Lung (tissue), 17 donors: ENCODE measurements at places on chromosomes 3 and 15. TPM values are rescaled to one million over a fixed set of nuclear protein-coding genes. Genes with fewer than 3 reads are reported as not detected.

Gene GOLGA8T
- total RNA-seq, result 0.80 TPM

Gene SLC26A6
- total RNA-seq, result 24.5 TPM

Gene PAQR5
- 2.3 TPM for total RNA-seq

Gene ANKRD63
- total RNA-seq, result not detected

Gene IL1RAP
- total RNA-seq, result 28.6 TPM

Gene FAM107A
- total RNA-seq, result 4.2 TPM

Gene IDH3A
- 83.2 TPM for total RNA-seq

DNA sequence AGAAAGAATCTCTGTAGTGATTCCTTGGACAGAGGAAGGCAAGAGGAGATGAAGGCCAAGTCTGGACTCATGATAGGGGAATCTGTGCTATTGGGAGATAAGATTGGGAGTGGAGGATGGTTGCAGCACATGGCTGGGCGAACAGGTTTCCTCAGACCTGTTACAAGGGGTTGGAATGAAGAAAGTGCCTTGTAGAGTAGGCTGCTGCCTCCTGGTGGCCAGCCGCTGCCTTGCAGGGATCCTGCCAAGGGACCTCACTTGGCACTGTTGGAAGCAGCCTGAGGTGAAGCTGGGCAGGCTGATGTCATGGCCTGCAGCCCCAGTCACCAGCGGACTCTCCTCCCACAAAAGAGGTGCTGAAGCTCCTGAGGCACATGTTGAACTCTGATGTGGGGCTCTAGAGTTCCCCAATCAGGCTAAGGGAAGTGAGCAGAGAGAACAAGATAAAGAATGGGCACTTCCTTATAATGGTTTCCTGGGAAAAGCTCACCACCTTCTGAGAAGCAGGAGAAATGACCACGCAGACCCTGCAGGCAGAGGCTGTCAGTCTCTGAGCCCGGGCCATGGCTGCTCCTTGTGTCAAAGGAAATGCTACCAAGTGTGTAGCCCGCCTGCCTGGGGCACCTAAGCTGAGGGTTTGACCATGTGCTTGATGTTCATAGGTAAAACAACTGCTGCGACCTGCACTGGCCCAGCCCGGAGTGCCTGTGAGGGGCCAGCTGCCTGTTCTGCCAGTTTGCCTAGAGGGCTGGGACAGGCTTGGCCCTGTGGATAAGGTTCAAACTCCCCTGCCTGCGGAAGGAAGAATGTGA is 1.6 kb upstream of the TEX264 start:
- no peak overlapping the region for H3K27ac ChIP-seq
- H3K27me3 ChIP-seq, result no peaks in the 10 kb centered on the region
- no peak overlapping the region for H3K4me3 ChIP-seq
- DNase-seq, result peak; percentile 85

GRCh38 chr15:65856821-65857455 is 12.4 kb upstream of the RAB11A start:
- no peaks in the 10 kb centered on the region for H3K36me3 ChIP-seq
- no peaks in the 10 kb centered on the region for H3K27me3 ChIP-seq
- no peak overlapping the region for H3K27ac ChIP-seq
- DNase-seq, result peak; percentile 43

GRCh38 chr3:127848131-127849129 is 26.1 kb upstream of the MGLL start:
- no peak overlapping the region for H3K4me3 ChIP-seq
- H3K36me3 ChIP-seq, result no peaks in the 10 kb centered on the region
- H3K4me1 ChIP-seq, result no peaks in the 10 kb centered on the region
- peak; percentile 50 for DNase-seq

Gene MAPK6
- total RNA-seq, result 39.8 TPM

Gene IQCF5
- total RNA-seq, result not detected

Gene MINAR1
- 0.37 TPM for total RNA-seq

Gene ZNF445
- total RNA-seq, result 16.3 TPM

DNA sequence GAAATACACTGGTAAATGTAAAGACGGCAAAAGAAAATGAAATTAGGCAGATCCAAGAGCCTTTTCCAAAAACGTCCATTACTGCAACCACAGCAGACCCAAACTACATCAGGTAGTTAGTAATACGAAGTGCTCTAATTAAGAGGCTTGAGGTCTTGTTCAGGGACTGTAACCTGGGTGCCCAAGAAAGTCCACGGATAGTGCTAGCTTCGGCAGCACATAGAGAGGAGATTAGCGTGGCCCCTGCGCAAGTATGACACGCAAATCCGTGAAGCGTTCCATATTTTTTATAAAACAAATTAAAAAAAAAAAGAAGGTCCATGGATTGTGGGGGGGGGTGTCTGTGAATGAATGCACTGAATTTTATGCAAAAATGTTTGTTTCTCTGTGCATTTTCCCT is 1.4 kb downstream of the COPB2 start:
- H3K27me3 ChIP-seq, result no peaks in the 10 kb centered on the region
- no peak overlapping the region for H3K27ac ChIP-seq
- H3K36me3 ChIP-seq, result no peaks in the 10 kb centered on the region
- H3K4me3 ChIP-seq, result no peak overlapping the region
- no peak for DNase-seq

GRCh38 chr3:877001-877400 is 215.8 kb upstream of the CNTN6 start:
- DNase-seq, result no peak
- H3K4me3 ChIP-seq, result no peak overlapping the region
- H3K36me3 ChIP-seq, result no peaks in the 10 kb centered on the region

DNA sequence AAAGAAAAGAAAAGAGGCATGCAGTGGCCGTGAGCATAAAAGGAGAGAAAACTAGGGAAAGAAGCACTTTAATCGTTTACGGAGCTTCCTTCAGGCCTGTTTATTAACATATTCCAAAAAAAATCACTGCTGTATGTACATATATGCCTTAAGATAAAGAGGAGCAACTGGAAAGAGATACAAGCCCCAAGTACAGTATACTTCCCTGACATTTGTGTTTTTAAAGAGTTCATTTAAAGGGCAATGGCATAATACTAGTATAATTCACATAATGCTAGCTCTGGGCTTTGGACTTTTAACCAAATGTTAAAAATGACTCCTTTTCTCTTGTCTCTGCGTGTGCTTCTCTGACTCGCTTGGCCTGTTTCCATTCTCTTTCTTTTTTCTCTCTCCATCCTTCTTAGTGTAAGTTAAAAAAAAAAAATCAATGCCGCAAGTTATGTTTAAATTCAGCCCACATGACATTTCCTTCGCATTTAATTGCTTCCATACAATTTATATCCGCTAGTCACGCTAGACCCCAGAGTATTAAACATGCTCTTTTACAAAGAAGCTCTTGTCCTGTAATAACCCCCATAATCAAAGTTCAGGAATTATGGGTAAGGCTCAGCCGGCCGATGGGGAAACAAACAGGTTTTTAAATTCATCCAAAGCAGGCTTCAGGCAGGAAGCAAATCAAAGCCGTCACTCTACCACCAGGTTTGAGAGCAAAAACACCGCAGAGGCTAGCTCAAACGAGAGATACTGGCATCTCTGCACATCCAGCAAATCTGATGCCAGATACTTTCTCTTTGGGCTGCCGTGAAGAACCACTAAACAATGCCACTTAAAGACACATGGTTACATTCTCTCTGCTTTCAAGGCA is 19.4 kb downstream of the WWTR1 start:
- H3K27me3 ChIP-seq, result no peaks in the 10 kb centered on the region
- no peak overlapping the region for H3K4me3 ChIP-seq
- H3K27ac ChIP-seq, result no peak overlapping the region
- H3K36me3 ChIP-seq, result no peaks in the 10 kb centered on the region
- peaks cover 32% of the 10 kb centered on the region for H3K4me1 ChIP-seq
- DNase-seq, result peak; percentile 77

GRCh38 chr3:535566-536416 is 339.2 kb downstream of the CHL1 start:
- DNase-seq, result peak; percentile 70
- H3K36me3 ChIP-seq, result no peaks in the 10 kb centered on the region
- no peaks in the 10 kb centered on the region for H3K27me3 ChIP-seq
- H3K27ac ChIP-seq, result no peak overlapping the region
- H3K4me3 ChIP-seq, result peak overlapping the region; percentile 13

GRCh38 chr3:69766638-69767037 is 27.4 kb downstream of the MITF start:
- DNase-seq, result no peak
- no peaks in the 10 kb centered on the region for H3K36me3 ChIP-seq
- H3K27ac ChIP-seq, result no peak overlapping the region
- H3K4me1 ChIP-seq, result no peaks in the 10 kb centered on the region

DNA sequence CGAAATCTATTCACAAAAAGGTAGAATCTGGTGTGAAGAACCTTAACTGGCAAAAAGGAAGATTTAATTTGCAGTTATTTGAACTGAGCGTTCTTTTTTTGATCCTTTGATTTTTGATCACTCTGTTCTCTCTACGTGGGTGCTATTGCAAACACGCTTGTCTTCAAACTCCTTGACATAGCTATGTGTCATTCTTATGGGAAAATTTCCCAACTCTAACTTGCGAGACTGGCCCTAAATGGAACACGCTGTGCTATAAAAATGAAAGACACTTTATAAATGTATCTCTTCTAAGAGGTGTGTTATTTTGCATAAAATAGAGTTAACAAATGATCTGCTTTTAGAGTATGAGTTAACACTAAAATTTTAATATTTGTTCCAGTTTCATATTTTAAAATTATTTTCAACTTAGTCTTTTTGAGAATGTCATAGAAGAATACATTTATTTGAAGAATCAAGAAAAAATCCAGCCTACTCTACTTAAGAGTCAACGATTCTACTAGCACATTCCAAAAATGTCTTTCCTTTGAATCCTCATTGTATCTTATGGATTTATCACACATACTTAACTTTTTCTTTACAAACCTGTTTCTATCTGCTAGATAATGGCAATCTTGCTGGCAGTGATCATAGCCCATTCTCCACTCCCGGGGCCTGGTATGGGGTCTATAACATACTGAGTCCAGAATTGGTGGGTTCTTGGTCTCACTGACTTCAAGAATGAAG is 610.0 kb upstream of the TBL1XR1 start:
- no peaks in the 10 kb centered on the region for H3K36me3 ChIP-seq
- H3K27ac ChIP-seq, result no peak overlapping the region
- DNase-seq, result no peak
- no peak overlapping the region for H3K4me3 ChIP-seq
- peaks cover 3% of the 10 kb centered on the region for H3K4me1 ChIP-seq

Gene SLC24A5
- not detected for total RNA-seq

- H3K4me1 ChIP-seq, result peaks cover under 1% of the 10 kb centered on the region
- no peak overlapping the region for H3K4me3 ChIP-seq
- no peaks in the 10 kb centered on the region for H3K27me3 ChIP-seq
- H3K36me3 ChIP-seq, result no peaks in the 10 kb centered on the region
- H3K27ac ChIP-seq, result no peak overlapping the region
Observed at GRCh38 chr3:99877031-99877579, 59.4 kb downstream of the CMSS1 start.

GRCh38 chr3:24242012-24242698 is 252.5 kb downstream of the THRB start:
- peak overlapping the region; percentile 52 for H3K27ac ChIP-seq
- H3K4me1 ChIP-seq, result peaks cover 14% of the 10 kb centered on the region
- H3K36me3 ChIP-seq, result no peaks in the 10 kb centered on the region
- no peak overlapping the region for H3K4me3 ChIP-seq

Gene CA12
- 8.5 TPM for total RNA-seq

GRCh38 chr3:71977525-71977924 is 192.6 kb upstream of the PROK2 start:
- H3K27me3 ChIP-seq, result peaks cover 17% of the 10 kb centered on the region
- DNase-seq, result no peak
- no peak overlapping the region for H3K27ac ChIP-seq
- H3K4me1 ChIP-seq, result peaks cover 6% of the 10 kb centered on the region
- no peak overlapping the region for H3K4me3 ChIP-seq

Gene ARHGEF26
- total RNA-seq, result 34.8 TPM

- peak within 1 kb of the TSS; percentile 27 for H3K4me3 ChIP-seq
- no peaks in the 10 kb centered on the region for H3K4me1 ChIP-seq
- no peaks in the 10 kb centered on the region for H3K27me3 ChIP-seq
- H3K36me3 ChIP-seq, result no peaks in the 10 kb centered on the region
Observed at GRCh38 chr3:100993309-100993708, at the start of gene ABI3BP. ABI3BP (minus strand) TSS chr3:100993421; CDS start chr3:100993384, 37 bp downstream.

GRCh38 chr3:102129760-102130608 is 280.7 kb downstream of the NFKBIZ start:
- H3K27me3 ChIP-seq, result no peaks in the 10 kb centered on the region
- no peaks in the 10 kb centered on the region for H3K36me3 ChIP-seq
- no peak overlapping the region for H3K27ac ChIP-seq
- DNase-seq, result no peak
- H3K4me3 ChIP-seq, result no peak overlapping the region

DNA sequence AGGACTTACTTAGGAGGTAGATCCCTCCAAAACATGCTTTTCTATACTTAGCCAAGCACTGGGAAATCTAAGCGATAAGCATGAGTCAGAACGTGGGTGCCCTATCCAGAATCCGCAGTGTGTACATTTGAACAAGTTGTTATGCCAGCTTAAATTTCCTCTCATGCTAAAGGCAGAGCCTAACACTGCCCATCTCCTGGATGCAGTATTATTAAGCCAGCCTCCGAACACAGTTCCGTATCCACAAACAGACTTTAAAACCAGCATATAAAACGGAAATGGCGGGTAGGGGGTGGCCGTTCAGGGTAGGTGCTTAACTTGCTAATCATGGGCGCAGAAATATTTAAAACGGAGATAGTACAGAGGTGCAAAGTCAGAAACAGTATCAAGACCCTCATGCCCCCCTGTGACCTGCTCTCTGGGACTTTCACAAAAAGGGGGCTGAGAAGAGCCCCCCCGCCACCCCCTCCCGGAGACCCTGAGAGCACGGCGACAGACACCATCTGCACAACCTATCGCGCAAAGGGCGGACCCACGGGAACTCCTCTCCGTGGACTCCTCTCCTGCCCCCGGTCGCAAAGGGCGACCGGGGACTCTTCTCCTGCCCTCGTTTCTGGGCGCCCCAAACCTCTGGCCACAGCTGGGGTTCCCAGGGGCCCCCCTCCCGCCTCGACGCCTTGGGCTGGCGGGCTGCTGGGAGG is 889 bp upstream of the LRRIQ4 start:
- H3K27me3 ChIP-seq, result no peaks in the 10 kb centered on the region
- H3K27ac ChIP-seq, result peak overlapping the region; percentile 63
- H3K4me1 ChIP-seq, result peaks cover 9% of the 10 kb centered on the region
- H3K36me3 ChIP-seq, result no peaks in the 10 kb centered on the region
- peak overlapping the region; percentile 40 for H3K4me3 ChIP-seq

Gene DPPA2
- total RNA-seq, result not detected

DNA sequence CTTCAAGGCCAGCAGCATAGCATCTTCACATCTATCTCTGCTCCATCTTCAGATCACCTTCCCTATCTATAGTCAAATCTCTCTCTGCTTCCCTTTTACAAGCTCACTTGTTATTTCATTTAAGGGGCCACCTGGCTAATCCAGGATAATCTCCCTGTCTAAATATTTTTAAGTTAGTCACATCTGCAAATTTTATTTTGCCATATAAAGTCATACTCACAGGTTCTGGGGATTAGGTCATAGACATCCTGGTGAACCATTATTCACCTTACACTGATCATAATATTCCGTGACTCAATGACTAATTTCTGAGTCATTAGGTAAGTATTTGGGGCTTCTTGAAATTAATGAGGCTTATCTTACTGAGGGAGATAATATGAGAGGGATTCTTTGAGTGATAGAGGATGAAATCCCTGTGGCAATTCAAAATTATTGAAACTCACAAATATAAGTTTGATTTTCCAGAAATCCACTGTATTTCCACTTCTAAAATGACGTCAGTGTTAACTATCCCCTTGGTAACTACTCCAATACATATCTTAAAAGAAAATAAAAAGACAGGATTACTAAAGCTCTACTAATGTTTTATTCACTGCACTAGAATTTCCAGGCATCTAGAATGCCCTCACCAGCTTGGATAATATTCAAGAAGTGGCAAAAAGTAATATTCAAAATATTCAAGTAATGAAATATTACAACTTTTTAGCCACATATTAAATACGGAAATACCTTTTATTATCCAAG is 93.7 kb upstream of the RBMS3 start:
- H3K27ac ChIP-seq, result no peak overlapping the region
- H3K4me1 ChIP-seq, result no peaks in the 10 kb centered on the region
- DNase-seq, result no peak
- H3K36me3 ChIP-seq, result no peaks in the 10 kb centered on the region
- H3K27me3 ChIP-seq, result no peaks in the 10 kb centered on the region
- H3K4me3 ChIP-seq, result no peak overlapping the region
